ENCODE measurements at places on chromosomes 16 and 17.

GRCh38 chr16:57873218-57873617 lies 70.9 kb upstream of the KIFC3 start:
- no peak for DNase-seq

DNA sequence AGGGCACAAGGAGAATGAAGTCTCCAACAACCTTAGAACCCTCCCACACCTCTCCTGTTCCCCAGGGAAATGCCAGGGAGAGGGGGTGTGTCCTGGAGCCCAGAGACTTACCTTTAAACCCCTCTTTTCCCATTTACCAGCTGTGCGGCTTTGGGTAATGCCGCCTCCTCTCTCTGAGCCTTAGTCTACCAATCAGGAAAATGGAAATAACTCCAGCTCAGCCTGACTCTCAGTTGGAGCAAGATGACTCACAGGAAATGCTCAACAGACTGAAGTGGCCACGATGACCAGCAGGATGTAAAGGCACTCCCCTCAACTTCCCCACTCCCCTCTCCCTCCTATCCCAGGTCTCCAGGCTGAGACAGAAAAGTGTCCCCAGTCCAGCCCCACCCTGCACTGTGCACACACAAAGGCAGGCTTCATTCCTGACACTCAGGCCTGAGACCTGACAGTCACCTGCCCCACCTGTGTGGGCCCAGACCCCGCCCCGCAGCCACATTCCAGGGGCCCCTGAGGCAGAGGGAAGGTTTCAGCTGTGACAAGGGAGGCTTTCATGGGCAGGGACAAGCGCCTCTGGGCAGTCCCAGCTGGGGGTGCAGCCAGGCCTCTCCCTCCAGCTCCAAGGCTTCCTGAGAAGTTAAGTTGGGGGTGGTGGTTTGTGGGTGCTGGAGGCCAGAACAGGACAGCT lies 3.0 kb upstream of the KRT15 start:
- DNase-seq: no peak

GRCh38 chr17:73069164-73069770 lies 23.2 kb downstream of the SLC39A11 start:
- no peak for DNase-seq

- no peak for DNase-seq
Observed at GRCh38 chr16:72552654-72553053, 380.7 kb upstream of the PMFBP1 start.

GRCh38 chr17:28282596-28282995 lies 36.4 kb upstream of the TMEM97 start:
- DNase-seq: no peak

DNA sequence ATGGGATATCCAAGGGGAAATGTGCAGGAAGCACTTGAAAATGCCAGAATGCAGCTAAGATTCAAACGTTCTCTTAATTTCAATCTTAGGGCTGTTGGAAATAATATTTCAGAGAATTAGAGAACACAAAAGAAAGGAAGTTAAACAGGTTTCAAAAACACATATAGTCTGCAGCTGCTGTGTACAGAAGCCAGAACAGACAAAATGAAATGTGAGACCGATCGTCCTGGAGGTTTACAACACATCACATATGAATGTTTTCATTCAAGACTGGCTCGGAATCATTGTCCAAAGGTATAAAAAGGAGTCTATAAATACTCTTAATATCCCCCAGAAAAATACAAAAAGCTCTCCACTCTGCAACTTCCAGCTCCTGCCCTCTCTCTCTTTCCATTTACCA lies 14.3 kb downstream of the CYTH1 start:
- no peak for DNase-seq

Measured in chondrocyte (in vitro differentiated cells).